ENCODE measurements at places on chromosomes 7 and 10. TPM values are rescaled to one million over a fixed set of nuclear protein-coding genes. Genes with fewer than 3 reads are reported as not detected.

Gene CHRM2
- not detected for total RNA-seq

Gene PLA2G12B
- not detected for total RNA-seq

Gene ZNF365
- total RNA-seq: 0.30 TPM

Gene FZD8
- total RNA-seq: 0.35 TPM

Gene AKR1C3
- 0.96 TPM for total RNA-seq

Gene GPR26
- total RNA-seq: not detected

Gene LRCH4
- total RNA-seq: 144 TPM

Gene IGFBP3
- total RNA-seq: 0.34 TPM

Gene IFIT1B
- total RNA-seq: not detected

Gene IGFBP1
- total RNA-seq: not detected

Gene NODAL
- total RNA-seq: not detected

Gene RBP4
- total RNA-seq: not detected

Gene CTBP2
- total RNA-seq: 2.5 TPM

Gene COPS6
- total RNA-seq: 43.7 TPM

Gene UPK3B
- 3.2 TPM for total RNA-seq

Gene KIAA1217
- 0.84 TPM for total RNA-seq

Gene GPR85
- not detected for total RNA-seq

Measured in activated T-cell treated with anti-CD3 and anti-CD28 coated beads, Interleukin-2, amount 50 U/mL, for 72 hours (primary cell).